ENCODE measurements at places on chromosomes 3 and 15. TPM values are rescaled to one million over a fixed set of nuclear protein-coding genes. Genes with fewer than 3 reads are reported as not detected.

The DCLK3 gene
- total RNA-seq, result 0.15 TPM

DNA sequence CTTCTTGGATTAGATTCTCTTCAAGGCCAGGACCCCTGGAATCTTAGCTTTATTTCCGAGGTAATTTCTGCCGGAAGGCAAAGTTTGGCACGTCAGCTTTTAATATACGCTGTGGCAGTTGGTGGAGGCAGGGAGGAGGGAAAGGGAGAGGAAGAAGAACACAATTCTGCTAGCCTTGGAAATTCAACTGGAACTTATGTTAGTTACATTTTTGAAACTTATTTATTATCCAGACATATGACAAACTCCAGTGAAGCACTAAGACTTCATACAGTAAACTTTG, 100.1 kb upstream of the TSC22D2 start:
- no peak overlapping the region for H3K4me3 ChIP-seq
- no peak overlapping the region for H3K27ac ChIP-seq
- no peaks in the 10 kb centered on the region for H3K27me3 ChIP-seq
- DNase-seq, result no peak
- H3K36me3 ChIP-seq, result no peaks in the 10 kb centered on the region

The CLEC3B gene
- not detected for total RNA-seq

DNA sequence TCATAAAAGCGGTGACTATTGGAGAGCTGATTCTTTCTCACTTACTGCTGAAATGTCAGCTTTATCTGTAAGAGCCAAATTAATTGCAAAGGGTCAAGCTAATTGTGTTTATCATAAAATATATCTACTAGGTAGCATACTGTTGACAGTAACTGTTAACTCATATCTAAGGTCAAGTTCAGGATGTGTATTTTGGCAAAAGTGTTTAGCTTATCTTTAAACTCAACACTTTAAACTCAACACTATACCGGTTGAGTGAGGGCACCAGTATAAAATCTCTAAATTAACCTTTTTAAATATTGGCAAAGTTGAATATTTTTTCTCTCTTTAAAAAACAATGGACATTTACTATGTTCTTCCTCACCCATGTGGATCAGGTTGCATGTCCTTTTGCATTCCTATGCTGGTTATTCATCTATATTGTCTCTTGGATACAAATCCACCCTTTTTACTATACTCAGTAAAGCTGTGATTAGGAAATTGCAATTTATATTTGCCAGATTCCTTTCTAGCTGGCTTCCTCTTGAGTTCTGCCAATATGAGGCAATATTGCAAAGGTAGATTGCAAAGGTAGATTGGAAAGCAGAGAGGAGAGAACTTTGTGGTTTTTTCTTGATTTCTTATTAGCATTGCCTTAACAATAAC, 344.6 kb upstream of the DCBLD2 start:
- no peak overlapping the region for H3K27ac ChIP-seq
- no peaks in the 10 kb centered on the region for H3K36me3 ChIP-seq
- H3K27me3 ChIP-seq, result no peaks in the 10 kb centered on the region
- no peak for DNase-seq
- H3K4me3 ChIP-seq, result no peak overlapping the region
- peaks cover 5% of the 10 kb centered on the region for H3K4me1 ChIP-seq

- no peaks in the 10 kb centered on the region for H3K27me3 ChIP-seq
- H3K27ac ChIP-seq, result no peak overlapping the region
- H3K36me3 ChIP-seq, result no peaks in the 10 kb centered on the region
- no peaks in the 10 kb centered on the region for H3K4me1 ChIP-seq
- no peak overlapping the region for H3K4me3 ChIP-seq
- DNase-seq, result no peak
Measured at GRCh38 chr3:124517306-124517705, 212.9 kb upstream of the UMPS start.

The MAP6D1 gene
- total RNA-seq, result 7.8 TPM

DNA sequence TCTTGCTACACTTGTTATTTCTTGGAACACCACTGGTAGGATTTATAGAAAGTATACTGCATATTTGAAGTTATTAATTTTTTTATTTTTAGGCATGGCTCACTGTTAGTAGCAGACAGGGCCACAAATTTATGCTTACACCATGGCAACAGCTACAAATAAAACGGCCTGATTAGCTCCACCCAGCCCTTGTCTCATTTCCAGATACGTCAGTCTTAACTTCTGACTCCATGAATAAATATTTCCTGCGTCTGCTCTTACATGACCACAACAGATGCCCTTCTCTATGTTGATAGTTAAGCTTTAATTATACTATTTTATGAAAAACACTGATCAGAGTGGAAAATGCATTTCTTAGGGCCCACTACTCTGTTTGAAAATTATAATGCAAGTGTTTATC, 62.3 kb upstream of the CPOX start:
- peak; percentile 73 for DNase-seq
- no peak overlapping the region for H3K27ac ChIP-seq
- H3K4me1 ChIP-seq, result no peaks in the 10 kb centered on the region
- peaks cover 36% of the 10 kb centered on the region for H3K27me3 ChIP-seq
- no peaks in the 10 kb centered on the region for H3K36me3 ChIP-seq
- H3K4me3 ChIP-seq, result no peak overlapping the region

- no peak overlapping the region for H3K4me3 ChIP-seq
- H3K27me3 ChIP-seq, result no peaks in the 10 kb centered on the region
- H3K36me3 ChIP-seq, result no peaks in the 10 kb centered on the region
- DNase-seq, result no peak
- no peaks in the 10 kb centered on the region for H3K4me1 ChIP-seq
Measured at GRCh38 chr3:128362026-128362965, 104.4 kb downstream of the DNAJB8 start.

The STRIT1 gene
- not detected for total RNA-seq

- peak overlapping the region; percentile 22 for H3K27ac ChIP-seq
- H3K27me3 ChIP-seq, result peaks cover 15% of the 10 kb centered on the region
- peak overlapping the region; percentile 97 for H3K4me3 ChIP-seq
- H3K4me1 ChIP-seq, result peaks cover 44% of the 10 kb centered on the region
Measured at GRCh38 chr15:40439461-40439959, 1.2 kb upstream of the BAHD1 start.

DNA sequence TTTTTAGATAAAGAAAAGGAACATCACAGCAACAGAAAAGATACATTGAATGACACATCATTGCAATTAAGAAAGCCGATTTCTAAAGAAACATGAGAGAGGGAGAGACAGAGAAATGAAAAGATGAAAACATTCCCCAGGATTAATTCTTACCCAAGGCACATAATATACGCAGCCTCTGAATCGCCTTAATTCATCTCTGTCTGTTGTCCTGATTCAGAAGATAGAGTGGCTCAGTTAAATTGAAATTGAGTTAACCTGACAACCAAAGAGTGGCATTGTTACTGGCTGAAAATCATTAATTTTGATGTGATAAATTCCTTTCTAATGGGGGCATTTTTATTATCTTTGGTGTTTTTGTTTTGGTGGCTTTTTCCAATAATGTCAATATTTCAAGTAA, 701.9 kb downstream of the EDEM1 start:
- no peaks in the 10 kb centered on the region for H3K27me3 ChIP-seq
- H3K27ac ChIP-seq, result no peak overlapping the region
- H3K36me3 ChIP-seq, result no peaks in the 10 kb centered on the region

GRCh38 chr3:72274493-72275330, 489.8 kb upstream of the PROK2 start:
- H3K4me3 ChIP-seq, result no peak overlapping the region
- H3K36me3 ChIP-seq, result no peaks in the 10 kb centered on the region
- no peaks in the 10 kb centered on the region for H3K27me3 ChIP-seq
- H3K4me1 ChIP-seq, result peaks cover 15% of the 10 kb centered on the region

The PPIB gene
- total RNA-seq, result 382 TPM

The ADGRG7 gene
- 46.5 TPM for total RNA-seq

The ATP13A5 gene
- total RNA-seq, result not detected

GRCh38 chr3:42801048-42801620, 3.2 kb downstream of the HIGD1A start:
- no peak for DNase-seq
- H3K4me3 ChIP-seq, result no peak overlapping the region
- peak overlapping the region; percentile 90 for H3K27ac ChIP-seq
- H3K36me3 ChIP-seq, result no peaks in the 10 kb centered on the region

- H3K4me3 ChIP-seq, result no peak overlapping the region
- no peaks in the 10 kb centered on the region for H3K4me1 ChIP-seq
- no peak for DNase-seq
Measured at GRCh38 chr3:9779721-9780457, 10.1 kb upstream of the CAMK1 start.

The SLC6A1 gene
- total RNA-seq, result not detected

DNA sequence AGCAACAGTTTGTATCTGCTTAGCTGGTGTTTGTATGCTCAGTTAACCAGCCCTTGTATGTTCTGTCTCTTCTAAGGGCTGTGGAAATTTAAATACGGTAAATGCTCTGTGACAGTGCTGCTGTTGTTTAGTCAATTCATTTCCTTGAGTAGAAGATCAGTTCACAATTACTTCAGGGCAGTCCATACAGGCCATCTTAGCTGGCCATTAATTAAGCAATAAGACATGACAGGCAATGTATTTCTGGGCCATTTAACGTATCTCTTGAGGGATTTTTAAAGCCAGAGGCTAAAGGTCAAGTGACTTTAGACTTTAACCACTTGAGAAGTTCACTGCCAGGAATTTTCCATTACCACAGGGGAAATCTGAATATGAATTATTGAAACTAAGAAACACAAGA, 351.8 kb downstream of the ZIC1 start:
- peaks cover 22% of the 10 kb centered on the region for H3K4me1 ChIP-seq
- H3K4me3 ChIP-seq, result no peak overlapping the region
- peak overlapping the region; percentile 56 for H3K27ac ChIP-seq
- H3K27me3 ChIP-seq, result no peaks in the 10 kb centered on the region

- H3K27me3 ChIP-seq, result no peaks in the 10 kb centered on the region
- no peak overlapping the region for H3K4me3 ChIP-seq
- H3K27ac ChIP-seq, result no peak overlapping the region
- no peaks in the 10 kb centered on the region for H3K36me3 ChIP-seq
Measured at GRCh38 chr3:174958671-174959328, 99.7 kb downstream of the NAALADL2 start.

DNA sequence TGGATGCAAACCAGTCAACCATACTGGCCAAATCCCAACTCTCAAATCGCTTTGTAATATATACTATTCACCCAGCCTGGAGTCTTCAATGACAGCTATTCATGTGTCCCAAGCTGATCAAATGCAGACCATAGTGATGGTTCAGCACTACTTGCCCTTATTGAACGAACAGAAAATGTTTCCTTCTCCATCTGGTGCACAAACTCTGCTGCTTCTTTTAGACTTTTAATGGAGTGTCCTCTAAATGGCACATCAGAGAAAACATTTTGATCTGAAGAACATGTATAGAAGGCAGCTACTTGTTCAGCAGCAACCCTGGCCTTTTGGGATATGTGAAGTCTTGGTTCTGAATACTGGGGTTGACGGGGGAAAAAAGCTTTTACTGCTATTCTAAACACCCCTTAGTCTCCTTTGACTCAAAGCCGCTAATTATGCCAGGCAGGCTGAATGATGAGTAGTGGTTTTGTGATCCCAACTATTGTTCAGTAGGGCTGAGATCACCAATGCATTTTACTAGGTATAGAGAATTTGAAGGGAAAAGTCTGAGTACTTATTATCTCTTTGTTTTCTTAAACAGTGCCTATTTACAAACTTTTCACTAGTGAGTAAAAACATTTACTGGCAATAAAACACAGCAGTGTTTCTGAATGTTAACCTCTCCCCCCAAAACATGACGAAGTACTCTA, 781.2 kb downstream of the ROBO1 start:
- no peaks in the 10 kb centered on the region for H3K36me3 ChIP-seq
- no peak overlapping the region for H3K4me3 ChIP-seq
- DNase-seq, result no peak
- H3K27ac ChIP-seq, result no peak overlapping the region

GRCh38 chr15:49556437-49556836, 64.2 kb downstream of the FAM227B start:
- no peaks in the 10 kb centered on the region for H3K4me1 ChIP-seq
- no peak overlapping the region for H3K4me3 ChIP-seq
- DNase-seq, result no peak
- H3K27me3 ChIP-seq, result no peaks in the 10 kb centered on the region

The PCBP4 gene
- 151 TPM for total RNA-seq

- H3K4me1 ChIP-seq, result no peaks in the 10 kb centered on the region
- no peak overlapping the region for H3K27ac ChIP-seq
- DNase-seq, result no peak
- no peaks in the 10 kb centered on the region for H3K36me3 ChIP-seq
Measured at GRCh38 chr3:169227911-169228310, 435.6 kb downstream of the MECOM start.

The FRMD4B gene
- total RNA-seq, result 78.7 TPM

GRCh38 chr3:15315003-15315402, 17.4 kb downstream of the SH3BP5 start:
- no peak for DNase-seq
- H3K27me3 ChIP-seq, result no peaks in the 10 kb centered on the region
- no peaks in the 10 kb centered on the region for H3K36me3 ChIP-seq
- no peak overlapping the region for H3K27ac ChIP-seq

DNA sequence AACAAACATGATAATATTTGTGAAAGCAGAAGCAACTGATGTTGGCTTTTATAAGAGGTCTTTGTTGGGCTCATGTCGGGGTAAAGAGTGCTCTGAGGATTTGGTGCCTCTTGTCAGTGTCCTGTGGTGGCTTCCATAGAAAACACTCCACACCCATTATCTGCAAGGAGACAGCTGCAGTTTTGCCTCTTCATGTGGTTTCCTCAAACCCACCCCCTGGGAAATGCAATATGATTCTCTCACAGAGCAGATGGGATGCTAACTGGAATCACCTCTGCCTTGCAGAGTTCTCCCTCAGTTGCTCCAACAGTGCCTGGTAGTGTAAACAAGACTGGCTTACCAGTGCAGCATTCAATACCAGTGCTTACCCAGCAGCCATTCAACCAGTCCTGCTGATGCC, 771.4 kb upstream of the CFAP20DC start:
- H3K27ac ChIP-seq, result no peak overlapping the region
- no peaks in the 10 kb centered on the region for H3K4me1 ChIP-seq
- no peak overlapping the region for H3K4me3 ChIP-seq
- no peak for DNase-seq
- H3K36me3 ChIP-seq, result no peaks in the 10 kb centered on the region
- no peaks in the 10 kb centered on the region for H3K27me3 ChIP-seq

DNA sequence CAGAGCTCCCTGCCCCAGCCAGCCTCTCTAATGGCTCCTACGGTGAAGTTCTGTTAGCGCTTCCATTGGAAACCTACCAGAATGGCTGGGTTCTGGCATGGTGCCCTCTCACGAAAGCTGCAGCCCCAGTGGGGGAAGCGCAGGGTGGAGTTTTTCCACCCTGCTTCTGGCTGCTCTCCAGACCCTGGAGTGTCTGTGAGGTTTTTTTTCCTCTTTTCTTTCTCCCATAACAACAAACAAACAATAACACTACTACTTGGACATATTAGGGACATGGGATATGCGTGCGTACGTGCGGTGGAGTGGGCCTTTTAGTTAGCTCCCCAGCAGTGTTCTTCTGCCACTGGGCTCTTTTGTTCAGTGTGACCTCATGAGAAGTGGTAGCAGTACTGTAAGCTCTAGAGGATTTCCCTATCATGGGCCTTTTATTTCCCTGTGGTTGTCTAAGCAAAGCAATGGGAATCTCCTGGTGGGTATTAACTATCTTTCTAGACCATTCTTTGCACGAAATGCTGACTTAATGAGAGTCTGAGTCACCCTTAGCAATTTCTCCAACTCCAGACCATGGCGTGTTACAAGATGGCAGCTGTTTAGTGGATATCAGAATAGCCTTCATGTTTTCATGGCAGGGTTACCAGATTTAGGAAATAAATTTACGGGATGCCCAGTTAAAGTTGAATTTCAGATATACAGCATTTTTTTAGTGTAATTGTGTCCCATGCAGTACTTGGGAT, 161.9 kb downstream of the FNDC3B start:
- H3K36me3 ChIP-seq, result no peaks in the 10 kb centered on the region
- no peak overlapping the region for H3K27ac ChIP-seq
- H3K27me3 ChIP-seq, result no peaks in the 10 kb centered on the region
- DNase-seq, result peak; percentile 93
- no peak overlapping the region for H3K4me3 ChIP-seq

The STRA6 gene
- total RNA-seq, result 32.5 TPM
